ENCODE measurements at places on chromosomes 3 and 15. TPM values are rescaled to one million over a fixed set of nuclear protein-coding genes. Genes with fewer than 3 reads are reported as not detected.

The PRR20G gene
- total RNA-seq = 0.54 TPM

The EHHADH gene
- total RNA-seq = 2.2 TPM

The EXD1 gene
- total RNA-seq = not detected

The KLF15 gene
- 0.11 TPM for total RNA-seq

The APBA2 gene
- total RNA-seq = 19.7 TPM

The ZPLD1 gene
- total RNA-seq = 0.05 TPM

The SNTN gene
- total RNA-seq = not detected

The PPP1R14D gene
- total RNA-seq = not detected

The PARP16 gene
- total RNA-seq = 10.3 TPM

The SLC22A13 gene
- not detected for total RNA-seq

The IMPG2 gene
- 0.04 TPM for total RNA-seq

The LEKR1 gene
- total RNA-seq = 1.0 TPM

The IGF1R gene
- 48.7 TPM for total RNA-seq

The TM6SF1 gene
- total RNA-seq = not detected

The POLQ gene
- total RNA-seq = 6.3 TPM

The C3orf18 gene
- 2.7 TPM for total RNA-seq

The ALPK3 gene
- total RNA-seq = 0.31 TPM

The UBA7 gene
- 0.54 TPM for total RNA-seq

The TMCO5A gene
- total RNA-seq = not detected

The HTR3E gene
- total RNA-seq = not detected

The TMC3 gene
- total RNA-seq = not detected

The ZBTB47 gene
- total RNA-seq = 7.6 TPM

The UROC1 gene
- not detected for total RNA-seq

The ANKRD34C gene
- total RNA-seq = not detected

The REC114 gene
- not detected for total RNA-seq

The SCAANT1 gene
- not detected for total RNA-seq

The FEZF2 gene
- not detected for total RNA-seq

The LYZL4 gene
- total RNA-seq = not detected

The CCR8 gene
- total RNA-seq = not detected

All from A549 treated with ZK216348 at 1 μM for 4 hours (cell line).